ENCODE measurements at places on chromosomes 3 and 15. TPM values are rescaled to one million over a fixed set of nuclear protein-coding genes. Genes with fewer than 3 reads are reported as not detected.

- no peak for DNase-seq
Observed at GRCh38 chr3:119819806-119820205, 37.9 kb downstream of the NR1I2 start.

DNA sequence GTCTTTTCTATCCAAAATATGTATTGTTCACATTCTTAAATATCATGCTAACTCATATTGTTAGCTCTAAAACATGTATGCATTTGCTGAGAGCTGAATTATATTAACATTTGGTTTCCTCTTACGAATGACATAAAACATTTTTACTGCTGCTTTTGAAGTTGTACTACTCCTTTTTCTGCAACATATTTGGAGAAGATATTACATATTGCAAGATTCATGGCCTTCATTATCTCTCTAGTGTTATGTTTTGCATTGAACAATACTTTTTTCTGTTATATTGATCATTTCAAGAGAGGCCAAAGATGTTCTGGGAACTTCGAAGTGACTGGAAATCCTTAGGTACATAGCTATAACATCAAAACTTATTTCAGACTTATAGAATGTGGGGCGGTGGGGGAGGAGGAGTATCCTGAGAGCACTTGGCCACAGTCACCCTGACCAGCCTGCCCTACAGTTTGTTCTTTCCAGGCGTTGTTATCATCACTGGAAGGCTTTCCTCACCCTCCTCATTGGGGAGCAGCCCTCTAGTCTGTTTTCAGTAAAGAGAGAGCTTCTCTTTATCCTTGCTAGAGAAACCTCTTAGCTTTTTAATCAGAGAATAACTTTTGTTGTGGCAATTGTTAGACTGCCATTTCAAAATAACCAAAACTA lies 868.6 kb downstream of the OTOL1 start:
- DNase-seq, result no peak

DNA sequence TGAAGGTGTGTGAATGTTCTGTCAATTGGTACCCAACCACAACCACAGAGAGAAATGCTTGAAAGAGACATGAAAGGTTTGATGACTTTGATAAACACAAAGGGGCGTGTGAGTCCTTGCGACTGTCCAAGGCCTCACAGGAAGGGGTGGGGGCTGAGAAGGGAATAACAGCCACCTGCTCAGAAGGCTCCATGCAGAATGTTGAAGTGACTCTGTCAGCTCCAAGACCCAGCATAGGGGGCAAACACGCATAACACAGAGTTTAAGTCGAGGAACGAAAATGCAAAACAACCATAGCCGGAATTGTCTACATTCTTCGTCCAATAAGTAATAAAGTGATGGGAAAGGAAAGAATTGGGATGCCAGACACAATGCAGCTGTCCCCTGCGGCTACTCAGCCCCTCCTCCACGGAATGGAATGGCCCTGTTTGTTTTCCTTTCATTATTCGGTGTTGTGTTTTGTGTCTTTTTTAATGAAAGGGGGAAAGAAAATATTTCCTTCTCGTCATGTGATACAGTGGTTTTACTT lies 19.9 kb downstream of the TMEM212 start:
- DNase-seq, result peak; percentile 33

DNA sequence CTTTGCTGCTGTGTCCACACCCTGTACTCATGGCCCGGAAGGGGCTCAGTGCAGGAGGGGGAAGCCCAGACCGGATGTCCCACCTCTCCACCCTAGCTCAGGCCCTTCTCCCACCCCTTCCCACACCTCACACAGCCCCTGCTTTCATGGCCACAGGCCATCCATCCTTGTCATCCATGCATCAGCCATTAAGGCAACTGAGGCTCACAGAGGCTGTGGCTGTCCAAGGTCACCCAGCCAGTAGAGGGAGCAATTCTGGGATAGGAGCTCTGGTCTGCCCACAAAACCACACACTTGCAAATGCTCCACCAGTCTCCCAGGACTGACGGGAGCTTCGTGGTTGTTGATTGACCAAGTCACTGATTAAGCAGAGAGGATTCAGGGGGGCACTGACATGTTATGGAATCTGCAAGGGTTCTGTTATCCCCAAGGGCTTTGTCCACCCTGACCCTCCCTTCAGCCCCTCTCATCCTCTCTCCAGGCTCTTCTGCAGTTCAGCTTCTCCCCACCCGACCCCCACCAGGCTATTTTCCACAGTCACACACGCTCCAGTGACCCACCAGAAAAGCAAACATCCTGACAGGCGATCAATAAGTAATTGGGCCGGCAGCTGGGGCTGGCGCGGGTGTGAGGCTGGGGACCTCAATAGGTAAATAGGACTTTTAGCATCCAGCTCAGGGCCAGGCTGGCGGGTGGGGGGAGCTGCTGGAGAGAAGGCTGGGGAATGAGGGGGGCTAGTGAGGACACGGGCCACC lies 15.1 kb downstream of the LINGO1 start:
- no peak for DNase-seq

DNA sequence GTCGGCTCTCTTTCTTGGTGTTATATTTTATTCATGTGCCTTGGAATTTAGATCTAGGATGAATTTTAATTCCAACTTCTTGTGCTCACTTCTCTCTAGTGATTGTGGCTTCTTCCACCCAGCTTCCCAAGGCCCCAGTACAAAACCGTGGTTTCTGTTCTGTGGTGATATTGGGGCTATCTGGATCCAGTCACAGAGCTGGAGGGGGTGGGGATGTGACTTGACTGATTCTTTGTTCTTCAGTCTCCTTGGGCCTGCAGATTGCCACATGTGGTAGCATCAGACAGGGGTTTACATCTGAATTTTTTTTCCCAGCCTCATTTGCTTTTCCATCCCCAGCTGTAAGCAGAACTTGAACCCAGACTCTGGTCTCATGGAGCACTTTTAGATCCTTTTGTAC lies 98.5 kb upstream of the ADAMTSL3 start:
- DNase-seq, result no peak

DNA sequence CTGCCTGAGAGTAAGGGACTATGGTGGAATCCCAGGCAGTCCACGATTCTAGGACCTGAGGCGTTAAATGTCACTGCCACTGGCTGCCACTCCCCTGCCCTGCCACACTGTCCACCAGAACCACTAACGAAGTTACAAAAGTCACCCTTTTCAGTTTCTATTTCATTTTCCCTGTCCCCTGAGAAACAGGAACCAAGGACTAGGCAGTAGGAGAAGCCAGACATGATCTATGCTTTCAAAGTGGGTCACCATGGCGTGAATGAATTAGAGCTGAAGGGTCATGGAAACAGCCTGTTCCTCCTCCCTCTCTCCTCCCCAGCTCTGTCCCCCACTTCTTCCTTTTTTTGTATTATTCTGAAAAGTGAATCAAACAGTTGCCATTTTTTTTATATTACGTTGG lies 9.1 kb upstream of the ADPRH start:
- no peak for DNase-seq

DNA sequence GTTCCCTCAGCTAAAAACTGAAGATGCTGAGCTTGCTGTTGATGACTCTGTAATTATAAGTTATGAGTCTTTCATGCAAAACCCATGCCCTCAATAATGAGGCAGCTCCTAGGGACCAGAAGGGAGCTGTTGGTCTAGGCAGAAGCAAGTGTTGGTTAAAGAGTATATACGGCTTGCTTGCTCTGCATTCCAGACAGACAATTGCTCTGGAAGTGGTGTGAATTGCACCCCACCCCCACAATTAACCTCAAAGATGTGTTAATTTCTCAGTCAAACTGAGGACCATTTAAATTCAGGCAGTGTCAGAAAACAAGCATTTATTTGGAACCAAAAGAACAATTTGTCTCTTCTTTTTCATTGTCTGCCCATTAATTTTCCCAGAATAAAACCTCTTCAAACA lies 163.5 kb upstream of the EOMES start:
- no peak for DNase-seq

DNA sequence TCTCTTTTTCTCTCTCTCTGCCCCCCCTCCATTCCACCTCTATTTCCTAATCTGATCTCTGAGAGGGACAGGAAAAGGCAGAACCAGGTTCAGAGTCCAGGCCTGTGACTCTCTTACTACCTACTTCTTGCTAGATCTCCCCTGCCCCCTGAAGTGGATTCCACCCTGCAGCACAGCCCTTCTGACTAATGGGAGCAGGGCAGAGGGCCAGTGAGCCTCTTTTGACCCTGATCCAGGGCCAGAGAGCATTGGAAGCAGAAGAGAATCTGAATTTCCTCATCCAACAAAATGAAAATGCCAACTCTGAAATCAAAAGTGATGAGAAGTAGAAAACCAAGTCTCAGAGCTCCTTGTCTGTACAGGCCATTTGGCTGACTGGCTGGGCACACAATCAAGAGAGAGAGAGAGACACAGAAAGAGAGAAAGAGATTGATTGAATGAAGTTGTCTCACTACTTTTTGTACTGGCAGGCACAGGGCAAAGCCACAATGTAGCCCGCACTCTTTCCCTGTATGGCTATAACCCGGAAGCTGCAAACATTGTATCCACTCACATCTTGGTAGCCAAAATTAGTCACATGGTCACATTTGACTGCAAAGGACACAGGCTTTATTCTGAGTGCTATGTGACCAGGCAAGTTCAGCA lies 31.6 kb upstream of the GLCE start:
- peak; percentile 25 for DNase-seq

GRCh38 chr15:37246856-37247255 lies 146.5 kb upstream of the MEIS2 start:
- DNase-seq, result no peak

GRCh38 chr15:86623236-86623635 lies 543.6 kb downstream of the AGBL1 start:
- DNase-seq, result no peak

CX3CR1 gene
- total RNA-seq, result 0.42 TPM

EAF1 gene
- total RNA-seq, result 9.0 TPM

- DNase-seq, result no peak
Observed at GRCh38 chr3:152327203-152327602, 58.5 kb downstream of the MBNL1 start.

DNA sequence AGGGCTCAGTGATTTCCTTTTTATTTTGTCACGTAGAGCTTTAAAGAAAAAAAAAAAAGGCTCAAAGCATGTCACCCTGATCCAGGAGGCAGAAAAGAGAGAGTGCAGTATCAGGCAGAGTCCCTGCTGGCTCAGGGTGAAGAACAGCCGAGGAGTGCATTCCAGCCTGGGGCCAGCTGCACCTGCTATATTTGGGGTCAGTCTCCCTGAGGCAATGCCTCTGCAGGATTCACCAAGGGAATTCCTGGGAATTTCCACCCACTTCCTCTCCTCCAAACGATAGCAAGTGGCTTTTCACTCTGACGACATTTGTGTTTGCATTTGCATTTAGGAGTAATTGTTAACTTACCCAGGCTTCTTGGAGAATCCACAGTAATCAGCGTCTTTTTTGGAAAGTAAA lies 202.9 kb upstream of the CTNNB1 start:
- no peak for DNase-seq

GRCh38 chr15:63971427-63971805 lies 74.9 kb downstream of the DAPK2 start:
- DNase-seq, result no peak

DNA sequence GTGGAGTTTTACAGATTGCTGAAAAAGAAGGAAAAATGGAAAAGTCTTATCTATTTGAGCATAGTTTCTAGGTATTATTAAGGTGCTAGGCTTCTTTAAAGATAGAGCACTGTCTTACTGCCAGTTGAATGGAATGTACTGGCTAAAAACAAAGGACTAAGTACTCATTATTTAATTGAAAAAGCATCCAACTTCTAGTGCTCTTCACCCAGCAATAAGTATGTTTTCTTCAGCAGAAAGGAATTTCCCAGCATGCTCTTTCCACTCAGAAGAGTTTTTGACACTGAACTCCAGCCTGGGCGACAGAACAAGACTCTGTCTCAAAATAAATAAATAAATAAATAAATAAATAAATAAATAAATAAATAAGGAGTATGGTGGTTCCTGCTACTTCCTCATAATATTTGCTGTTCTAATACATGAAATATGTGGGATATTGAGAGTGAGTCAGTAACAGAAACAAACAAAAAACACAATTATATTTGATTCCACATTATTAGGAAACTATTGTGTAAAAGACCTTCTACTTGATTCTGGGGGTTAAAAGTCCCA lies 70.6 kb downstream of the ATP13A4 start:
- no peak for DNase-seq

GRCh38 chr3:143634991-143635390 lies 213.3 kb downstream of the SLC9A9 start:
- DNase-seq, result no peak

CHRNB4 gene
- total RNA-seq, result 0.15 TPM

GRCh38 chr3:140850210-140850955 lies 91.3 kb upstream of the SLC25A36 start:
- no peak for DNase-seq

PEX5L gene
- 0.60 TPM for total RNA-seq

DNA sequence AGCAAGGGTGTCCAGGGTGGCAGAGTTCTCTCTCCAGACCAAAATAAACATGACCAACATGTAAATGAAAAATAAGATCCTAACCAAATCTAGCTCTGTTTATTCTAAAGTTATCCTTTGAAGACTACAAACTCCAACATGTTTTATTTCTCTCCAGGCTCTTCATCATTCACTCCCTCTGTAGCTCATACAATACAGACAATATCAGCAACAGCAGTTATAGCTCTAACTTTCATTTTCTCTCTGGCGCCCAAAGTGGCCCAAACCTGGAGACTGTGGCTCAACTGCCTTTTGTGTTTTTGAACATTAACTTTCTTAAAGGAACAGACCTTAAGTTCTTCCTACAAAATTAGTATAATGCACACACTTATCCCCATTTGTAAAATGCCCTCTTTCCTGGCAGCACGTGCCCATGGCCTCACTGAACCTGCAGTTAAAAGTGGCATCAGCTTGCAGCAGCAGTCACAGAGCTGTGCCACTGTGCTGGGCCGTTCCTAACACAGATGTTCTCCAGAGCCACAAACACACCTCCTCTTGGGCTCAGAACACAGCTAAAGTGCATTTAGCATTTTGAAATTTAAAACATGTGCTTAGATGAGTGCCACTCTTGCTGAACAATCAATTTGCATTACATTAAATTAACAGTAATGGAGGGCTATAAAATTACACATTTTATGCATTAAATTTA lies 91.9 kb downstream of the RORA start:
- no peak for DNase-seq

DNA sequence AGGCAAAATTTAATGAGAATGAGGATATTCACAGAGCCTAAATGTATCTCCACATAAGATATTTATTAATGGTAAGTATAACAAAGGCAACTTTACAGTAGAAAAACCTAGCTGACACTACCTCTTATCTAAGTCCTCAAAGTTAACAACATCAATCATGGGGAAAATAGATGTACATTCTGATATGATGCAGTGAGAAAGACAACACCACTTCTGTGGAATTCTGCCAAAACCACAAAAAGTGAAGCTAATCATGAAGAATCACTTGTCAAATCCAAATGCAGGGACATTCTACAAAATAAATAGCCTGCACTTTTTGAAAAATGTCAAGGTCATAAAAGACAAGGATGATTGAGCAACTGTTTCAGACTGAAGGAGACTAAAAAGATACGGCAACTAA lies 27.5 kb upstream of the EOMES start:
- DNase-seq, result no peak

ACTRT3 gene
- total RNA-seq, result 3.5 TPM
